ENCODE measurements at places on chromosomes 11 and 22.

DNA sequence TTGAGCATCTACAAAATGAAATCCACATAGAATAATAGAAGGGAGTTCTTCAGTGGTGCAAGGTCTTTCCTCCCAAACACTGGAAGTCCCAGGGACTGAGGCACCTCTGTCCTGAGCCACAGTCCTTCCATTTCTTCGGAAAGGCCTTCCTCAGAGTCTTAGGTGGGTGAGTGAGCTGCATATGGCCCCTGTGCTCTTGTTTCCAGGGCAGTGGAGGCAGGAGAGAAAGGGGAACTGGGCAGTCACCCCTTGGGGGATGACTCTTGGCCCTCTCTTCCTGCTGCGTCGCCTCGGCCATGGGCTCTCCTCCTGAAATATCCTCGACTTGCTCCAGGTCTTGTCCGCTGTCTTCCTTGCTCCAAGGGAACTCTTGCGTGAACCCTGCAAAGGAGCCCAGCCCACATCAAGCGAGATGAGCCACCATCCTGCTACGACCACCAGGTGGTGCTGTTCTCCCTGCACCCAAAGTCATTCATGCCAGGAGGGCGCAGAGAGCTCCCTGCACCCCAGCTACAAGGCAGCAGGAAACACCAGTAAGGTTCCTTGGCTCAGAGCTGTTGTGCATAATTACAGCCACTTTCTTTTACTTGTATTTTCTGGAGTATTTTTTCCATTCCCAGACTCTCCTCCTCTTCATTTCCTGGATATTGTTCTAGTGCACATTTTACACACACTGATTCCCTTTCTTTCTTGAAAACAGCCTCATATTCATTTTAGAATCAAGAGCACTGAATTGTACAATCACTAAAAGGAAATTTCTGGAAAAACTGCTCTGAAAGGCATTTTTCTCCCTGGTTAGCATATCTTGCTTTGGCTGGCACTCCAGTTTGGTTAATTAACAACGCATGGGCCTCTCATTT lies 397.8 kb downstream of the OPCML start:
- no peak for DNase-seq

DNA sequence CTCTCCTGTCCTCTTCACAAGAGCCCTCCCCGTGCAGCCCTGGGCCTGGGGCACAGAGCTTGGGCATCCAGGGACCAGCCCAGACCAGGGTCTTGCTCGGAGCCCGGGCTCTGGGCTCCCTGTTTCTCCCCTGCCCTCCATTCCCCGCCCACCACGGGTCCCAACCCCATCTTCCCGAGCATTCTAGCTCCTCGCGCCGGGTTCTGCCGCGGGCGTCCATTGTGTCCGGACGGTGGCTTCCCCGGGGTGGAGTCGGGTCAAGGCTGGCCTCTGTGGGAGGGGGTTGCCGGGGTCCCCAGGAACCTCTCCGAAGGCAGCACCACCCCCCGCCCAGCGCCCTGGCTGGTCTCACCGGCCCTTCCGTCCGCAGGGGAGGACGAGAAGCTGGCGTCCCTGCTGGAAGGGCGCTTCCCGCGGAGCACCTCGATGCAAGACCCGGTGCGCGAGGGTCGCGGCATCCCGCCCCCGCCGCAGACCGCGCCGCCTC lies 18.1 kb upstream of the ACR start:
- no peak for DNase-seq

- DNase-seq, result no peak
Observed at GRCh38 chr22:29641700-29642330, 38.4 kb downstream of the NF2 start.

DNA sequence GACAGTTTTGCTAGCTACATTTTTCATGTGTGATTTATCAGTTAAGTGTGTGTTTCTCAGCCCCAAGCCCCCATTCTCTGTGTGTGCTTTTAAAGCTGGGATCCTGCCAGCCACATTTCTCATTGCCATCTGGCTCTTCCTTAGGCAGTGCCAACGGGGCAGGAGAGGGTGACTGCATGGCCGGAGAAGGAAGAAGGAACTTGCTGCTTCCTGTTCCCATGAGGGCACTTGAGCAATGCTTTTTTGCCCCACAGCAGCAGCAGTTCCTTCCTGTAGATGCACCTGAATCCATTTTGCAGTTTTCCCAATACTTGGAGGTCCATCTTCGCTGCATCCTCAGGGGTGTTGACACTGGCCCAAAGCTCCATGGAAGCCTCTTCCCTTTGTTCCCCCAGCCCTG lies 37.5 kb downstream of the TNRC6B start:
- DNase-seq, result no peak

GRCh38 chr22:22178992-22179391 lies 65.6 kb upstream of the VPREB1 start:
- no peak for DNase-seq

- no peak for DNase-seq
Observed at GRCh38 chr22:45512363-45512762, 9.7 kb downstream of the FBLN1 start.

DNA sequence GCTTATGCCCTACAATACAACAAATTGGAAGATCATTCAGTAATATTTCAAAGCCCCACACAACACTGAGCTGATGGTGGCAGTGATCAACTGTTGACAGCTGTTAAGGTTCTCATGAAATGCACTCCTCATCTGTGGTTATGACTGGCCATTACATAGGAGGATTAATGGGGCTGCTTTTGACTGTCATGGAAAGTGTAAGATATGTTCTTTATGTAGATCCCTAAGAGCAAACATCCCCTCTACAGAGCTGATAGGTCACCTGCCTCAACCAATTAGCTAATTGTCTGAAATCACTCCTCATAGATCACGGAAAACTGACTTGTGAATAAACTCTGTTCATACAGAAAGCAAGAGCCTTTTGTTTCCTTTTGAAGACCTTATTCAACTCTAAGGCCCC lies 78.1 kb downstream of the GAB2 start:
- DNase-seq, result no peak

All from amniotic stem cell (primary cell).